ENCODE measurements at places on chromosomes 12 and 14.

DNA sequence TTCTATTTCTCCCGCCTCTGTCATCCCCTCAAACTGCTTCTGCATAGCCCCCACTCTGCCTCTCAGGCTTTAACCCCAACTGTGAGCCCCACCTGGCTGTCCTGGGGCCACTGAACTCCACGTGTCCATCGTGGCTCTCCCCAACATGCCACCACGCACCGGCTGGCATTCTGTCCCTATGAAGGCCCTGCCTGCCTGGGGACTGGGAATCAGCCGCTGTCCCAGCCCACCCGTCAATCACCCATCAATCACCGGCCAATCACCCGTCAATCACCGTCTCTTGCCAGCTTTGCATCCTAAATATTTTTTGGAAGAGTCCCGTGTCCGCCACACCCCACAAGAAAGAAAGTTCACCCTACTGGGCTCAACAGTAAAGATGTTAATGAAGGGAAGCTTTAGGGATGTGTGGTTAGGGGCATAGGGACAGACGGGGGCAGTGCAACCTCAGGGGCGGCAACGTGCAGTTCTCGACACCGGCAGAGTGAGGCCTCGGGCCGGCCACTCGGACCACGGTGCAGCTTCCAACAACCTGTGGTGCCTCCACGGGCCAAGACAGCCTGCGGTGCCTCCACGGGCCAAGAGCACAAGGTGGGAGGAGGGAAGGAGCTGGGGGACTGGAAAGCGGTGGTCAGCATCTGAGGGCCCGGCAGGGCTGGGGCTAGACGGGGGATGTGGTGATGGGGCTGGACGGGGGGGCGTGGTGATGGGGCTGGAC, 85.6 kb downstream of the GALNT9 start:
- DNase-seq, result no peak

DNA sequence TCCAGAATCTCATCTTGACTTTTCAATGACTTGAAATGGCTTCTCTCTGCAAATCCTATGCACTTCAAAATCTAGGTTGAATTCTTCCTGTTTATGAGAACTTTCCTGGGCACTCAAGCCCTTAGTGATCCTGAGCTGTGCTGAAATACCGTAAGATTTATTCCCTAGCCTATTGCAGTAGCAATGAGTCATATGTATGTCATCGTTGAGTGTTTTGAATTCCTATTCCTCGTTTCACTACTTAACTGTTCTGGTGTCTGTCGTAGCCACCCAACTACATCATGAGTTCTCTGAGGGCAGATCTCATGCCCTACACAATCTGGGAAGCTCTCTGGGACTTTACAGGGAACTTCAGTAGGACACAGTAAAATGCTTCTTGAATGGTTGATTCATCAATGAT, 190.8 kb upstream of the TMEM132C start:
- DNase-seq, result peak; percentile 81

DNA sequence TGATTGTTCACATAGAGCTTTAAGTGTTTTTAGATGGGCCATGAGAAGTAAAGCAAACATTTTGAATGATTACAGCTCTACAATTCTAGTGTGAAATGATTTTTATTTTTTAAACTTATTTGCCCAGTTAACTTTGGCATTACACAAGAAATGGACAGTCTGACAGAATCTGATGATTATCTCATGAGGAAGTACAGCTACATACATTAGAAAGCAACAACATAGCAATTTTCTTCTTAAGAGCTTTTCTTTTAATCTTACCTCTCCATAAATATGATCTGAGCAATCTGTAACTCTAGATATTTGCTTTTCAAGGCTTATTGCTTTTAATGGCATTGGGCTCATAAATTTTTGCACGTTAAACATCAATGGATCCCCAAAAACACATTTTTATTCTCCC, 26.5 kb upstream of the PPP1R12A start:
- DNase-seq, result no peak

DNA sequence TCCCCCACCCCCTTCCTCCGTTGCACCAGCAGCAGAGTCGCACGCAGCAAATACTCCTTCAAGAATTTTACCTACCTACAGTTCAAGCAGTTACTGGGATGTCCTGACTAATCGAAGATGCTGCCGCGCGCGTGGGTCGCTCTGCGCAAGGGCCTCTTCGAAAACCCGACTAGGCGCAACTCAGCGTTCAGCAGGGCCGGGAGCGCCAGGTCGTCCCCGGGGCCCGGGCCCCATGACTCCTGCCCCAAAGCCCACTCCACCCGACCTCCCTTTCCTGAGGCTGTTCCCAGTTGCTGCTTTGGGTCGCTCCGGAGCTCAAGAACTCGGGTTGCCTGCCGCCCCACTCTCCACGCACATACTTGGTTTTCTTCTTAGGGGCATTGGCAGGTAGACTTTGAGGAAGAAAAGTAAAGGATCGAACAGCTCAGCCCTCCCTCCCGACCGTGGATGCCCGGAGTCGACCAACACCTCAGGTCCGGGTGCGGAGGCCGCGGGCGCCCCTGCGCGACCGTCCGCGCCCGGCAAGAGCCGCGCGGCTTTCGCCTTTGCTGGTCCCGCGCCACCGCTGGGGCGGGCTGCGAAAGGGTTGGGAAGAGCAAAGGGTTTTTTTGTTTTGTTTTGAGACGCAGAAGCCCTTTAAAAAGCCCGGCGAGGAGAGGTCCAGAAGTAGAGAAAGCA, 1.9 kb downstream of the BMP4 start:
- peak; percentile 63 for DNase-seq

DNA sequence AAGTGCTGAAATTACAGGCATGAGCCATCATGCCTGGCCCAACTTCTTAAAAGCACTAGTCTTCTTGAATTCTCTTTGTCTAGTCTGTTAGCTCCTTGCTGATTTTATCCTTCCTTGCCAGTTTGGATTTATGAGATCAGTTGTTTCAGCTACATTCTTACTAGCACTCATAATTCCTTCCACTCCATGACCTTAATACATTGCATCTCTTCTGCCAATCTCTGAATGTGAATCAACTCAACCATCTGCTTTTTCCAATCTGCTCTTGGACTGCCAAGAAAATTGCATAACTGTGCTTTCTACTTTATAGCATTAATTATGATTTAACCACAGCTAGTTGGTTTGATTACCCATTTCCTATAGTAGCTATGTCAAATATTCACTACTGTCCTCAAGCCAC, 14.9 kb upstream of the HEATR5A start:
- DNase-seq, result no peak

DNA sequence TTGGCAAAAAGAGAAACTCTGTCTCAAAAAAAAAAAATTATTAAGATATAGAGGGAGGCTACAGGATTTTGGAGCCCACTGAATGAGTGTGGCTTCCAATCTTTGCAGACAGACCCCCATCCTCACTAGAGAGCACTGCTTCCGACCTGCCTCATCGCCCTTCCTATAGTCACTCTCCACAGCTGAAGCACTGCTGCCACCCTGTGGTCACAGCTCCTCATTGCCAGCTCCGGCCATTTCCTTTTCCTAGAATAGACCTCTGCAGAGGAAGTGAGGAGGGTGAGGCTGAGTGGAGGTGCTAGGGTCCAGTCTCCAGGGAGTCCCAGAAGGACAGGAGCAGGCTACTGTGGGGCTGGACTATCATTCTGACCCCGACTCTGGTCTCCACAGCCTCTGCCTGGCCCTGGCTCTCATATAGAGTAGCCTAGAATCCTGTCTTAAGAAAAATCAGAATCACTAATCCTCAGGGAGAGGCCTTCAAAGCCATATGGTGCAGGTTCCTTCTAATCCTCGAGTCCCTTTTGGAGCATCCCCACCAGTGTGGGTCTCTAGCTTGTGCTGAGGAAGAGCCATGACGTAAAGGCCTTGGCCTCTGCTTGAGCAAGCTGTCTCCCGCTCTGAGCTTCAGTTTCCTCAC, 1.4 kb upstream of the NPFF start:
- peak; percentile 82 for DNase-seq

GRCh38 chr14:82537831-82538230, 1004.2 kb upstream of the SEL1L start:
- no peak for DNase-seq

DNA sequence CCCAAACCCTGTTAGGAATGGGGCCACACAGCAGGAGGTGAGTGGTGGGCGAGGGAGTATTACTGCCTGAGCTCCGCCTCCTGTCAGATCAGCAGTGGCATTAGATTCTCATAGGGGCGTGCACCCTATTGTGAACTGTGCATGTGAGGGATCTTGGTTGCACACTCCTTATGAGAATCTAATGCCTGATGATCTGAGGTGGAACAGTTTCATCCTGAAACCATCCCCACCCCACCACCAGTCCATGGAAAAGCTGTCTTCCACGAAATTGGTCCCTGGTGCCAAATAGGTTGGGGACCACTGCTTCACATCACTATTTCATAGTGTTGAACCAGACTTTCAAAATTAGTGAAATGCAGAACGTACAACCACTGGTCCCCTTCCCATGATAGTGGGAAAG, 57.9 kb upstream of the BICD1 start:
- no peak for DNase-seq

DNA sequence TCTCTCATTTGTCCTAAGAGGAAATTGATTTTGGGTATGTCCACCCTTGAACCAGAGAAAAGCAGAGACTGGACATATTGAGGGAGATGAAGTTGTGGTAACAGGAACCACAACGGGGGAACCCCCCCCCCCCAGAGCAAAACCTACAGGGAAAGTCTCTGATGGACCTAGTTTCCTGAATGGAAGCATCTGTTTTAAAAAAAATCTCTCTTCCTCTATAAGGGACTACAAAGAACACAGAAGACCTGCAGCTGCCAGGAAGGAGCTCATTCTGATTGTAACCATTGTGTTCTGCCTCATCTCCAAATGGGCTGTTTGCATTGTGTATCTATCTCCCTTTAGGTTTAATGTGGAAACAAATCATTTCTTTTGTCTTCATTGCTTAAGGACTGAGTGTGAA, 13.4 kb downstream of the C1S start:
- DNase-seq, result no peak

DNA sequence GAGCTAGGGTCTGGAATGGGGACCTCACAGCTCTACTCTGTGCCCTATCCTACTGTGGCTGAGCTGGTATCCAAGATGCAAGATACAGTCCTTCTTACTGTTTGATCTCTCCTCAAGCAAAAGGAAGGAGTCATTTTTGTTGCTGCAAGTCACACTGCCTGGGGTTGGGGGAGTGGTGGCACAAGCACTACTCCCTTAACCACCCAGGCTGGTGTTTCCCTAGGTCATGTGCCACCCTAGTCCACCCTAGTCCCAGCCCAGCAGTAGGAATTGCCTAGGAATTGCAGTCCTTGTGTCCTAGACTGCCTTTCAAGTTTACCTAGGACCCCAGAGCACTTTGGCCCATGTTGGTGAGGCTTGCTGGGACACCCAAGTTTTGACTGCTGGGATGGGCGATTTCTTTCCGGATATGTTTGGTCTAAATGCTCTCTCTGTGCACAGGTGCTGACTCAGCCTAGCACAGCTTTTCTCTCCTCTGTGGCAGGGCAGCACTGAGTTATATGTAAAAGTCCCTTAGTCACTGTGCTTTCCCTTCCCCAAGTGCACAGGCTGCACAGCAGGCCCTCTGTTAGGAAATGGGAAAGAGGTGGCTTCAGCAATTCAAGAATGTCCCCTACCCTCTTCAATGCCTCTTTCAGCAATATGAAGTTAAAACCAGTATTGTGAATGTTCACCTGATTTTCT, 54.9 kb downstream of the SLC6A15 start:
- DNase-seq, result no peak

GRCh38 chr12:21831791-21832344, 57.4 kb upstream of the KCNJ8 start:
- DNase-seq, result no peak

DNA sequence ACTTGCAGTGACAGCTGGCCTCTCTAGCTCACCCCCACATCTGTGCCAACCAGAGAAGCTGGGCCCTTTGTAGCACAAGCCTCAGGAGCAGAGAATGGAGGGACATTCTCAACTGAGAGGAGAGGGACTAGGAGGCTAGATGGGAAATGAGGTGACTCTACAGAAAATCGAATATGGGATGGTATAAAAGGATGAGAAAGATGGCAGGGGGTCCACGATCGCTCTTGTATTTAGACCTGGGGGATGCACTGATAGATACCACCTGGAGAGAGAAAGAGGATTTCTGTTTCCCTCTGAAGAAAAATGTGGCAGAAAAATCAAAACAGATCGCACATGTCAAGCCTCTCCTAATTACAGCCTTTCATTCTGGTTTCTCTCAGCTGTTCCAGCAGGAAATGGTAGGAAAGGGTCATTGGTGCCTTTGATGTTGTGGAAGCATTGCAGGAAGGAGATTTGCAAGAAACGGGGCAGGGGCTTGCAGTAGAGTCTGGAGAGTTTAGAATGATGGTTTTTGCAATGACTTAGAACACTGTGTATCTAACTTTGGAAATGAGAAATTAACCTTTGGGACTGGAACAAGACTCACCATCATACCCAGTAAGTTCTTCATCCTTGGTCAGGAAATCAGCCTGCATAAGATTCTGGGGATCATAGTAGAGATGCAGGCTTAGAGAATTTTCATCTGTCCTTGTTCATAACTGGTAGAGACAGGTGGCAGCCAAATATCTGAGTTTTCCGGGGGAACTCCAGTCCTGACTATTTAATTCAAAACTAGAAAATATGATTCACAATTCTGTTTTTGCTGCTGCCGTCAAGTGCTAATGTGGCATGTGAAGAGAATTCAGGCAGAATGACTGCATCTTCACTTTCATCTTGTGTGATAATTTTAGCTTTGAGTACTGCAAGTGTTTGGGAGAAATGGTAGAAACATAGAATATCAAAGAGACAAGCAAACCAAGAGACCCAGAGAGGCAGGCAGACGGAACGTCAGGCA, 98.8 kb downstream of the DAD1 start:
- DNase-seq, result no peak

- no peak for DNase-seq
These were observed 1.3 kb upstream of the PTGDR start for GRCh38 chr14:52266179-52266578.

DNA sequence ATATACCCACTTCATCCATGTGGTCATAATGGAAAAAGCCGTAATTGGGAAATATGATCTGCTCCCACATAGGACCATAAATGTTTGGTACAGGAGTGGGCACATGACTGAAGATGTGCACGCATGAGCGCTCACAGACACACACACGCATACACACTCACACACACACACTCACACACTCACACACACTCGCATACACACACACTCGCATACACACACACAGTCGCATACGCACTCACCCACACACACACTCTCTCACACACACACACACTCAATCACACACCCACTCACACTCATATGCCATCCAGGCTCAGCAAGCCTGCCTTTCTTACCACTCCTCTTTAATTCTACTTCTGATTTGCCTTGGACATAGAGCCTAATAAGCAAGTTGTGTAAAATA, 45.6 kb upstream of the EGLN3 start:
- no peak for DNase-seq

GRCh38 chr14:99633918-99634317, 11.0 kb upstream of the HHIPL1 start:
- DNase-seq, result no peak

- DNase-seq, result no peak
These were observed 32.5 kb downstream of the MPHOSPH9 start for GRCh38 chr12:123200414-123200813.
